Activated naive CD4-positive, alpha-beta T cell treated with anti-CD3 and anti-CD28 coated beads for 36 hours (primary cell): ENCODE measurements at places on chromosomes 3 and 15.

DNA sequence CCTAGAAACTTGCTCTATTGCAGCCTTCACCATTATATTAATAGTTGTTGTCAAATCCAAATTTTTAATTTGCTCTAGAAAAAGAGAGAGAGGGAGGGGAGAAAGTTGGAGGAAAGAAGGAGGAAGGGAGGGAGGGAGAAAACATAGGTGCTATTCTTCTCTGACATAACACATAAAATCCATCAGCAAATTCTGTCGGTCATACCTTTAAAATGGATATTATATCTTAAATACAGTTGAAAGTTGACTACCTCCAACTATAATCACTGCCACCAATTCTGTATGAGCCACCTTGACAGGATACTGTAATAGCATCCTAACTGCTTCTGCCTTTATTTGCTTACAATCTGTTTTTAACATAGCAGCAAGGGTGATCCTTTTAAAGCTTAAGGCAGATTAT lies 314.7 kb upstream of the ALCAM start:
- no peak for DNase-seq

DNA sequence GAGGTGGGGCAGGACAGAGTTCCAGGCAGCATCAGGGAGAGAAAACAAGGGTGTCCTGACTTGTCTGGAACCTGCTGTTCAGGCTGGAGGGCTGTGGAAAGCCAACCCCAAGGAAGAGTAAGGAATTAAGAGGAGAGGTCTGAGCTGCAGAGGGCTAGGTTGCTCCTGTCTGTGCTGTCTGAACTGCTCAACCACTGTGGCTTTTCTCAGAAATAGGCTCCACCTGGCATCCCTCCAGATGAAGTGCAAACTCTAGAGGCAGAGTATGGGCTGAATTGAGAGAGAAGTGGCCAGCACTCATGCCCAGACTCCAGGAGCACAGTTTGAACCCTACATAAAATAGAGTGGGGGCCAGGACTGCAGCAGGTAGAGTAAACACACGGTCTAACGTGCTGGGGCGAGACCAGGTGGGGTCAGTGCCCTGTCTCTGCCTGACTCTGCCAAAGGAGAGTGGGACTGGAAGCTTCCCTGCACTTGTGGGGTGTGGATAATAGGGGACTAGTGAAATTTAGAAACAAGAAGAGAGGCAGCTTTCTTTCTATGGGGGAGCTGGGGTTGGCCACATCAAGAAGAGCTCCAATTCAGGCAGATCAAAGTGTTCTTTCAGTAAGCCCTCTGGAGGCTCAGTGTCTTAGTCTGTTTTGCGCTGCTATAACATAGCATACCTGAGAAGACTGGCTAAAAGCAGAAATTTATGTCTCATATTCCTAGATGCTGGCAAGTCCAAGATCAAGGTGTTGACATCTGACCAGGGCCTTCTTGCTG lies 28.0 kb upstream of the MNS1 start:
- no peak for DNase-seq

DNA sequence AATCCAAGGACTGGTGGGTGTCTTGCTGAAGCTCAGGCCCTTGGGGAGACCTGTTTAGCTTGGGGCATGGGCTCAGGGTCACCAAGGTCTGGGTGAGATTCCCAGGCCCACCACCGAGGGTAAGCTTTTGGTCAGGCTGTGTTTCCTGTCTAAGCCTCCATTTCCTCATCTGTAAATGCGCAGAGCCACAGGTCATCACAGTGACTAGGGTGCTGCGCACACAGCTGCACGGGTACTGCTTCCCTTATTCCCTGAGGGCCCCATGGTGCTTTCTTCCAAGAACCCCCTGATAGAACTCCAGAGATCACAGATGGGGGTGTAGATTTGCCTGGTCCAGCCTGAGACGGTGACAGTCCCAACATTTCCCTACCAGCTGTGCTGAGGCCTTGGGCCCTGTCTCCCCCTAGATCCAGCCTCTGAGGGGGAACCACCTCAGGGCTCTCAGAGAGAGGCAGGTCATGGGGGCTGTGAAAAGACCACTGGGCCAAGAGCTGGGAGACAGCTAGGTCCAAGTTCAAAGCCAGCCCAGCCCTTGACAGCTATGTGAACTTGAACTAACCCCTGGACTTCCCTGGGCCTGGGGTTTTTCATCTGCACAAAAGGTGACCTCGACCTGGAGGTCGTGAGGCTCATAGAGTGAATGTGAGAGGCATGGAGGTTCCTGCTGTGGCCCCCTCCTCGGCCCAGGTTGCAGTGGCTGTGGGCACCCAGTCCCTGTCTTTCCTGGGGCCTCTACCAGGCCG lies 60.7 kb downstream of the SEMA3G start:
- DNase-seq: no peak

GRCh38 chr3:183884097-183884426 lies 618 bp downstream of the PARL start:
- peak; percentile 11 for DNase-seq

GRCh38 chr15:41284427-41285177 lies 47.8 kb downstream of the OIP5 start:
- no peak for DNase-seq

- no peak for DNase-seq
Observed at GRCh38 chr3:60448696-60449095, 802.6 kb downstream of the FHIT start.

DNA sequence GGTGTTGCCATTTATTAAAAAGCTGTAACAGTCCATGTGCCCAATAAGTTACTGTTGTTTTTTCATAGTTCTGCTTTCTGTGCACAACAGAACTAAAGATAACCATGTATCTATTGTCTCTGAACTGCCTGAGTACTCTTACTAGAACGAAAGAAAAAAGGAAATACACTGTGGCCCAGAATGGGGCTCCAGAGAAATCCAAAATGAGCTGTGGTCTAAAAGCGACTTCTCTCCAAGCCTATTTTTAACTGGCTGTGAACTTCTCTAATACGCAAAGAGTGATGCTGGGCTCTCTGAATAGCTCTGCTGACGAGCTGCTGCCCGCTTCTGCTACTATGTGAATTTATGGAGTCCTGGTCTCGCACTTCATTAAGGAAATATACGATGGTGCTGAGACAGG lies 56.2 kb upstream of the LPP start:
- DNase-seq: no peak

DNA sequence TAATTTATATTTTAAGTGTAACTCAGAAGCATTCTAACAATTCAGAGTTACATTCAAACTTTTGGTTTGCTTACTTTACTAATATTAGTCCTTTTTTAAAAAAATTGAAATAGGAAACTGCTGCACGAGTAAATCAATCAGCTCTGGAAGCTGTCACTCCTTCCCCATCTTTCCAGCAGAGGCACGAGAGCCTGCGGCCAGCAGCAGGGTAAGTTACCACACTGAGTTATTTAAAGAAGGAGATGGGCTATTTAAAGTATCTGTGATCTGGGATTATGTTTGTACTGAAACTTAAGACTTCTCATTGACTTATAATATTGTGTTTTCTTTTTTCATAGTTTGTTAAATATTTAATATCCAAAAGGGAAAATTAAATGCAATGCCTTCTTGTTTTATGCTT lies 29.3 kb downstream of the APPL1 start:
- no peak for DNase-seq

DNA sequence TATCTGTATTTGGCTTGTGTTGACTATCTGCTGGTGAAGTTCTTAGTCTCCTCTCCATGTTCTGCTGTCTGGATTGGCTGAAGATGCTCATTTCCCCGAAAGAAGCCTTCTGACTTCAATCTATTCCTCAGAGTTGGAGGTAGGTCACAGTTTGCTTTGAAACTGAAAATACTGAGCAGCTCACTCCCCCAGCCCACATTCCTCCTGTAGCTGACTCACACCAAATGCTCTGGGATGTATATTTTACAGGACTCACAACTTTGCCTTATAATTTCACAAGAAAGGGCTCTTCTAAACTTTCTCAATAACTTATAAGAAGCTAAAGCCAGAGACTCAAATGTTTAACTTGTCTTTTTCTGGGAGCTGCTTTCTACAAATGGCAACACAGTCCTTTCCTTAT lies 36.3 kb upstream of the SNX4 start:
- DNase-seq: no peak
